CD4-positive, alpha-beta T cell treated with Interleukin-12 subunit alpha and Interleukin-12 subunit beta, for 1 hour (primary cell): ENCODE measurements at places on chromosomes 7 and 10.
A peak's percentile ranks its signal among the peaks of the same experiment; 100 is the strongest.

DNA sequence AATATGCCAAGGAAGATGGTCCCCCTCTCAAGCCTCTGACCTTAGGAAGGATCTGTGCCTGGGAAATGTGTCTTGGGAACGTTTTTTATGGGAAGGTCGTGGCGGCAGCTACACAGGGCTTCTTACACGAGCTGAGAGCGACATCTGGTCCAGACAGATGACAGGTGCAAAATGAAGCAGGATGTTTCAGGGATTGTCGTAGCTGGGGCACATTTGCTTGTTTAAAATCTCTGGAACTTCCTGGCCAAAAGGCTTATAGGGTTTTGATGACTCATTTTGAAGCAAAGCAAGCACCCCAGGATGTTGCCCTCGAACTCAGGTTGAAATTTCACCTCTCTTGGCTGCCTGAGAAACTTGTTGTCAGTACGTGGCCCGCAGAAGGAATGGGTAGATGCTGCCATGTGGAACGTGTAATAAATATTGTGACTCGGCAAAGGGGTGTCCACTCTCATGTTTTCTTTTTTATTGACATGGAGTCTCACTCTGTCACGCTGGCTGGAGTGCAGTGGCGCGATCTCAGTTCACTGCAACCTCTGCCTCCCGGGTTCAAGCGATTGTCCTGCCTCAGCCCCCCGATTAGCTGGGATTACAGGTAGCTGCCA is 117.5 kb downstream of the CAMK1D start:
- no peak for DNase-seq

GRCh38 chr10:77609781-77610272 is 27.8 kb downstream of the KCNMA1 start:
- no peak for DNase-seq

GRCh38 chr10:110190170-110190569 is 17.2 kb upstream of the MXI1 start:
- no peak for DNase-seq

GRCh38 chr10:60374836-60375235 is 14.8 kb downstream of the ANK3 start:
- DNase-seq = no peak

- DNase-seq = no peak
Observed at GRCh38 chr10:73593812-73594211, 2.7 kb upstream of the USP54 start.

DNA sequence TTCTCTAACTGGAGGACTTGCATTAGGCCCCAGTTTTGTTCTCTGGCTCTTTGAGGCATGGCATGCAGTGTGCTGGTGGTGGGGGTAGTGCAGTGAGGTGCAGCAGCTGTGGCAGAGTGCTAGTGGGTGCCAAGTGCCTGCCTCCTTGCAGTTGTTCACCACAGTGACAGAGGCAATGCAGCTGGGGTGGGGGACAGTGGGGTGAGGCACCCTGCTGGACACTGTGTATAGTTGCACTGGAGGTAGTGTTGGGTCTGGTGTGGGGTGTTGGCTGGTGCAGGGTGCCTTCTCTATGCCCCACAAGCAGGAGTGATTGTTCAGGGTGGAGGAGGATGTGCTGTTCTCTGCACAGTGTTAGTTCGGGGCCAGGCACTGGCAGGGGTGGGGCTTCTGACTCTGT is 21.7 kb upstream of the KEL start:
- no peak for DNase-seq

- DNase-seq = peak; percentile 47
Observed at GRCh38 chr7:22697876-22698606, 29.0 kb upstream of the IL6 start.

GRCh38 chr7:88106434-88106833 is 113.4 kb downstream of the SRI start:
- no peak for DNase-seq

DNA sequence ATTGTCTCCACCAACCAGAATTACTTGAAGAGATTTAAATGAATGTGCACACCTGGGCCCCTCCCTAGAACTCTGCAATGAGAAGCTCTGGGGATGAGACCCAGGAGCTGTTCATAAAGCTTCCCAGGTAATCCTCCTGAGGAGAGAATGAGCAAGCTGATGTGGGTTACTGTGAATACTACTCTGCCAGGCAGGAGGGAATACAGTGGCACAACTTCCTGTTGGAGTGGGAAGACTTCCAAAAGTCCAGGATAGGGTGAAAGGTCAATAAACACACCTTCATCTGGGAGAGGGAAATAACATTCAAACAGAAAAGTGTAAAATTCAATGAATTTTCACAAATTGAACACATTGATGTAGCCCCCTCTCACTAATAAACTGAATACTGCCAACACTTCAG is 351.4 kb downstream of the ABCA13 start:
- no peak for DNase-seq

DNA sequence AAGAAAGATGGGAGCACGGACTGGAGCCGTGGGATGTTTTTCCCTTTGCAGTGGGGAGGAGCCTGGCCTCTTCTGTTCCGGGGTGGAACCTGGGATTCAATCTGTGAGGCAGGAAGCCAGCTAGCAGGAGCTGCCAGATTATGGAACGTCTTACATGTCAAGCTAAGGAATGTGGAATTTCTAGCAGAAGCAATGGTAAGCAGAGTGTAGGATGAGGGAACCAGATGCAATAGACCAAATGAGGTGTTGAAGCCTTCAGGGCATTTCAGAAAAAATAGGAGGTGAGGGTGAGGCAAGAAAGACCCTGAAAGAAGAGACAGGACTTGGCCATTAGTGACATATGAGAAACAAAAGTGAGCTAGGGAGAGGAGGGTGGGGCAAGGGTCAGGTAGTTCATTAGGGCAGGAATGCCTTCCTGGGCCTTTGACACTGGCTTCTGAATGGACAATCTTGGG is 105.5 kb downstream of the CHN2 start:
- DNase-seq = no peak

DNA sequence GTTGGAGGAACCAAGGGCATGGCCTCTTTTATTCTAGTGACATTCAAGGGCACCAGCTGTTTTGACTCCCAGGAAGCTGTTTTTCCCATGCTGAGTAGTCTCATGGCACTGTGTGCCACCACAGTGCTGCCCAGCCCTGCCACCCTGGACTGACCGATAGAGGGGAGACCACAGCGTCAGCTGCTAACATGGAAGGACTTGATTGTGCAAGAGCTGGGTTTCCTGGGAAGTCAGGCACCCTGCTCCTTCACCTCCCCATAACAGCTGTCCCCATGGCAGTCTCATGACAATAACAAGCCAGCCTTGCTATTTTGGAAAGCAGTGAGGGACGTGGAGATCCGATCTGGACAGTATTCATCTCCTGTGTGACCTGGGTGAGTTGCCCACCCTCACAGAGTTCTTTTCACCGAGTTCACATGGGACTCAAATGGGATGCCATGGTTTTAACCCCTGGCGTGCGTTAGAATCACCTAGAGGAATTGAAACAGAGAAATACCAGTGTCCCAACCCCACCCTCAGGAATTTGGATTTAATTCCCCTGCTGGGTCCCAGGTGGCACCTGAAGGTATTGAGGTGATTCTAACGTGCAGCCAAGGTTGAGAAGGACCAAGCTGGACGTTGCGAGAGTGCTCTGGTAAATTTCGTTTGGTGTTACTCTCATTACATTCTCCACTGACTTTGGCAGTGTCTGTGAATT is 174.8 kb downstream of the CELF2 start:
- DNase-seq = no peak

- DNase-seq = no peak
Observed at GRCh38 chr10:125265579-125265955, 105.2 kb upstream of the CTBP2 start.

DNA sequence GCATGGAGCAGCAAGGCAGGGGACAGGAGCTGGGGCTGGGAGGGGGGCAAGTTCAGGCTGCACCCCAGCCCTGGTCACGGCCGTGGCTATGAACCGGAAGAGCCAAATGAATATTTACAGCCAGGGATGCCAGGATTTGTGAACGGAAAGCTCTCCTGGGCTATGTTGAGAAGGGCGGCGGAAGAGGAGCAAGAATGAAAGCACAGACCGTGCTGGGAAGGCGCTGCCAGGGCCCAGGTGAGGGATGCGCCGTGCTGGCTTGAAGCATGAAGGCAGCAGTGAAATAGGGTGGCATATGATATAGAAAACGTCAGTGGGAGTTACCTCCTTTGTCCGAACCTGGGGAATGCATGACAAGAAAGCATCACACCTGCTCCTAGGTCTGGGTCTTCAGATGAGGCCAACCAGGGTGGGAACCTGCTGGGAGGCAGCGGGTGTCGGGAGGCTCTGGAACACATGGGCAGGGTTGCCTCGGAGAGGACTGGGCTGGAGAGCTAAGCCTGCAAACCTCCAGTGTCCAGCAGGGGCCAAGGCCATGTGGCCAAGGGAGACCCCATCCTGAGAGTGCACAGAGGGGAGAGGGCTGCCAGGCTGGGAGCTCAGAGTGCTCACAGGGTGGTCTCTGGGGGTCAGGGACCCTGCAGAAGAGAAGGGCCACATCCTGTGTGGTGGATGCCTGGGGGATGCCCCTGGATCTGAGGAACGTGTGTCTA is 120.6 kb upstream of the TCERG1L start:
- DNase-seq = no peak
